ENCODE measurements at places on chromosomes 3 and 15. TPM values are rescaled to one million over a fixed set of nuclear protein-coding genes. Genes with fewer than 3 reads are reported as not detected.
A peak's percentile ranks its signal among the peaks of the same experiment; 100 is the strongest.

DNA sequence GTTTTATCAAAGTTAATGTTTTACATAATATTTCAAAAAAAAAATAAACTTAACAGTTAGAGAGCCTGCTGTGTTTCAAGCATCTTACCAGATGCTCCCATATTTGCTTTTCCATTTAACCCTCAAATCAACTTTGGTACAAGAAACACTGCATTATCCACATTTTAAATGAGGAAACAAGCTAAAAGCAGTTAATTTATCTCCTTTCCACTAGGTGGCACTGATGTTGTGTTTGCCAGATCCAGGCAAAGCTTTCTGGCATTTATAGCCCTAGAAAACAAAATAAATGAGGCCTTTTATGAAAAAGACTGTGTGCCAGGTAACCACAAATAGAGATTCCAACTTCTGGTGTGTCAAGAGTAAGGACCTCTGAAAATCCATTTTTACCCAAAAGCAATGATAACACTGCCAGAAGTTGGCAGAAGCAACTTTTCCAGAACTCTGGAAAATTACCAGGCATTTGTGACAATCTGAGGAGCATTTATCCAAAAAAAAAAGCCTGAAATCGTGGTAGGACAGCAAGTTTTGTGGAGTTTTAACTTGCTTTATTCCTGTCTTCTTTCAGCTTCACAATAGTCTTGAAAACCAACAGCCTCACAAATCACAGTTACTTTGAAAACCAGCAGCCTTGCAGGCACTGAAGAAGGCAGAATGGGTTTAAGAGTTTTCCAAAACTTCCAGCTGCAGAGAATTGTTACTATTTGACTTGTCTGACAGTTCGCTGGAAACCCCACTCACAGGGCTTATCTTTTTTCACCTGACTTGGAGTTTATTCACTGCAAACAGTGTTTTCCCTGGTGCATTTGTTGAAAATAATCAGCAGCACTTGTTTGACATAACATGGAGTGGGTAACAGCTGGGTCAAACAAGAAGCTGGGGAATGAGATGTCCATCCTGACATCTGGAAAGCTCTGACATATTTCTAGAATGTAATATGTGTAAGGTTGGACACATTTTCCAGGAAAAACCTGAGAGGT lies 9.2 kb downstream of the FAM162A start:
- DNase-seq, result no peak

- DNase-seq, result peak; percentile 5
Observed at GRCh38 chr3:126958638-126959085, 24.3 kb upstream of the PLXNA1 start.

- no peak for DNase-seq
Observed at GRCh38 chr15:91456921-91457320, 356.9 kb downstream of the SV2B start.

DNA sequence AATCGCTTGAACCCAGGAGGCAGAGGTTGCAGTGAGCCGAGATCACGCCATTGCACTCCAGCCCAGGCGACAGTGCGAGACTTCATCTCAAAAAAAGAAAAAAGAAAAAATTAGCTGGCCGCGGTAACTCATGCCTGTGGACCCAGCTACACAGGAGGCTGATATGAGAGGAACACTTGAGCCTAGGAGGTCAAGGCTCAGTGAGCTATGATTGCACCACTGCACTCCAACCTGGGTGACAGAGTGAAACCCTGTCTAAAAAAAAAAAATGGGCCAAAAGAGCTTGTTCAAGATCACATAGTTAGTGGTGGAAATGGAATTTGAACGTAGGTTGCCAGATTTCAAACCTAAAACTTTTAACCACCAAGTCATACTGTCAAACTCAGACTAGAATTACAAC lies 46.2 kb upstream of the PPP4R2 start:
- no peak for DNase-seq

- no peak for DNase-seq
Observed at GRCh38 chr15:70006259-70007147, 91.2 kb downstream of the TLE3 start.

DNA sequence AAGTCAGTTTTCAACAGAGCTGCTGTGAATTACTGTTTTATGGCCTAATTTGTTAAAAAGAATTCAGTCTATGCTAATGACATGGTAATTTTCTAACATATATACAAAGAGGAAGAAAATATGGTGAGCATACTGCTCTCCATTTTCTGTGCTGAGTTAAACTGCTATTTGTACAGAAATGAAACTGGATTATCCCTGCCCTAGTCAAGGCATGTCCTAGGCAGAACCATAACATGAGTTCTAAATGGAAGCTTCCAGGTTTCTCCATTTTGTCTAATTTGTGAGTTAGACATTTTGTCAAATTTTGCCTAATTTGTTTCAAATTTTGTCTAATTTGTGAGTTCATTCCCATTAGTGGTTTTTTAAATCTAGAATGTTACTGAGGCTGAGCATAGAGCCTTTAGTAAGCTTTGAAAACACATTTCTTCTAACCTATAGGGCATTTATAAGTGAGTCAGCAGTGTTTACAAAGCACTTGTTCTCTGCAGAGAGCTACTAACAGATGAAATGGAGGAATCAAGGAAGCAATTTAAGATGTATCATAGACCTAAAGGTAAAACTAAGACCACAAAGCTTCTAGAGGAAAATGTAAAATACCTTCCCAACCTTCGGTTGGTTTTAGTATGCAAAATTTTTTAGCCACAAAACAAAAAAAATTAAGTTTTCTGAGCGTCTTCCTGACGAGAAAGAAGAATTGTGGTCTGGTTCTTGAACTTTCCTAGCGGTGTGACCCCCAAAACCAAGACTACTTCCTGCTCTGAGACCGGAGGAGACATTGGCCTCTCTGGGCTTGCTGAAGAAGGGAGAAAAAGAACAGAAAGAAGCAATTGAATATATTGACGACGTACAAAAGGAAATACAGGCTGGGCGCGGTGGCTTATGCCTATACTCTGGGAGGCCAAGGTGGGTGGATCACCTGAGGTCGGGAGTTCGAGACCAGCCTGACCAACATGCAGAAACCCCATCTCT lies 9.8 kb downstream of the P2RY14 start:
- no peak for DNase-seq

GRCh38 chr15:89827829-89828228 lies 13.2 kb upstream of the ANPEP start:
- DNase-seq, result no peak

DNA sequence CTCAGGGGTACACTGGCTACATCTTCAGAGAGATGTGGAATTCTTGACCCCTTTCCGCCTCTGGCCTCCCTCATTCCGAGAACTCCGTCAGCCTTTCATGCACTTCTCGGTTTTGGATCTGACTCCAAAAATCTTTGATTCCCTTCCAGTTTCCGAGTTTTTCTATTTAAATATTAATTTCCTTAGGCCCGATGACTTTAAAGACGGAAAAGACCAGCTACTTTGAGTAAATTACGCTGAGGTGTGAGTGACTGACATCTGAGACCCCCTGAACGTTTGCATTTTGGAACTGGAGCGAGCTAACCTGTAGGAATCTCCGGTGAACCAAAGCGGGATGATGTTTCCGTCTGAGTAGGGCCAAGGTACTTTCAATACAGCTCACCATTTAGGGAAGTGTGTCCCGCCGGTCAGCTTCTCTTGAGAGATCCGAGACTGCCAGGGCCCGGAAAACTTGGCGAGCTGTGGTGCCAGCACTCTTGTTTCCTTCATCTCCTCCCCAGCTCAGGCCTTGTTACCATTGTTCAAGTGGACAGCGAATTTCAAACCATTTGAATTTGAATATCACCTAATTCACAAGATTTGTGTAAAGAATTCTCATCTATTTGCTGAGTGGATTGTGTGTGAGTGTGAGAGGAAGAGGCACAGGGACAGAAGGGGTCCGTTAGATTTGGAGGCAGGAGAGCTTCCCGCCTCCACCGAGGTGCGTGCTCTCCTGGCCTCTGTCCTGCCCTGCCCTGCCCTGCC lies 5.4 kb downstream of the SOX14 start:
- DNase-seq, result no peak

DNA sequence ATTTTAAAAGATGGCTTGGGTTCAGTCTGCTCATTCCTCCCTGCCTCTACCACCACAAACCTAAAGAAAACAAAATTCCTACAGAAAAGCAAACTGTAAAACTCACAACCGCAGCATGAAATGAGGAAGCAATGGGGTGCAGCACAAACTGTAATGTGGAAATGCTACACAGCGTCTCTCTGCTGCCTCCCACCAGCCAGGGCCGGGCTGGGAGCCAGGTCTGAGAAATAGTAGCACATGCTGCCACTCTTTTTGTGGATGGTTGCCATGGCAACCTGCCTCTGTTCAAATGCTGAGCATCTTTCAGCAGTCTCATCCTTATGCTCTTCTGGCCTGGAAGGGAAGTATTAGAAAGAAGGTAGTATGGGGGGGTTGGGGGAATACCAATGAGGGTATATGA lies 55.4 kb downstream of the EOMES start:
- peak; percentile 77 for DNase-seq

GRCh38 chr15:42365921-42366550 lies 6.7 kb downstream of the CAPN3 start:
- no peak for DNase-seq

- DNase-seq, result peak; percentile 39
Observed at GRCh38 chr15:78992416-78993256, 47.8 kb upstream of the CTSH start.

GRCh38 chr3:61505197-61505596 lies 56.2 kb upstream of the PTPRG start:
- DNase-seq, result no peak

GRCh38 chr15:82852941-82853561 lies 43.6 kb downstream of the WHAMM start:
- DNase-seq, result no peak

DNA sequence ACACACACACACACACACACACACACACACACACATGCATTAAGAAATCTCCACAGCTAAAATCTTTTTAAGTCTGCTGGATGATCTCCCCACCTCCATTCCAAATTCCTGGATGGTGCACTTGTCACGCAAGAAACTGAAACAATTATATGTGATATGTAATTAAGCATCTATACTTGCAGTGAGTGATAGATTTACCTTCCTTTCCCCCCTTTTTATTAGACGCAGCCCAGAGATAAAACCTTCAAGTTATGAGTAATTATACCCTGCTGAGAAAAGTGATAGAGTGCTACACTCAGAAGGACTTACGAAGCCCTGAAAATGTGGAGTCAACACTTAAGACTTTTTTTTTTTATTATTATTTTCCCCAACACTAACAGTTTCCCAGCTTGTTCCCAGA lies 255.2 kb downstream of the LSAMP start:
- no peak for DNase-seq

GRCh38 chr15:41966920-41967465 lies 5.4 kb downstream of the EHD4 start:
- no peak for DNase-seq

- DNase-seq, result no peak
Observed at GRCh38 chr3:150105886-150106612, 135.4 kb upstream of the PFN2 start.

- no peak for DNase-seq
Observed at GRCh38 chr15:52082197-52083036, 30.2 kb downstream of the BCL2L10 start.

GRCh38 chr3:62143843-62144450 lies 229.4 kb downstream of the FEZF2 start:
- DNase-seq, result no peak

- no peak for DNase-seq
Observed at GRCh38 chr3:140152851-140153639, 218.1 kb downstream of the CLSTN2 start.

- DNase-seq, result no peak
Observed at GRCh38 chr3:45841420-45841756, 531 bp downstream of the LZTFL1 start.

- DNase-seq, result no peak
Observed at GRCh38 chr3:56725175-56725574, 42.1 kb upstream of the TASOR start.

Gene CTDSPL
- 27.7 TPM for total RNA-seq

Gene PLSCR5
- not detected for total RNA-seq

Gene DNAH1
- total RNA-seq, result 10.4 TPM

Gene C2CD4B
- 3.2 TPM for total RNA-seq

Gene SCN5A
- 0.04 TPM for total RNA-seq

Gene PPARG
- 6.5 TPM for total RNA-seq

Gene CASR
- total RNA-seq, result 0.04 TPM

Gene LTF
- total RNA-seq, result 1.8 TPM

Gene PPP4R2
- total RNA-seq, result 31.7 TPM

Gene TMEM266
- 5.4 TPM for total RNA-seq
